ENCODE measurements at places on chromosomes 13 and 19.

DNA sequence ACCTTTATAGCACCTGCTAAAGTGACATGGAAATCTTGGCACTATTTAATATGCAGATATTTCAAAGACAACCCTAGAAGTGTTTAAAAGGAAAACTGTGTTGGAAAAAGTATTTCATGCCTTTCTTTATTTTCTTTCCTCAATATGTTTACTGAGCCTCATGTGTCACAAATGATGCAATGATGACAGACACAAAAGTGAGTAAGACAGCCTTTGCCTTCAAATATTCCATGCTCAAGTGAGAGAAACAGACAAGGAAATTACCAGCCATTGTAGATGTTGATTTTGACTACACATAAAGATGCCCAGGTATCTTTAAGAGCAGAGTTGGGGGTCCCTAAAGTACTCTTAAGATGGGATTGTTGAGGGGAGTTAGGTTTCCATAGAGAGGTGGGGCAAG, 48.0 kb upstream of the TPP2 start:
- no peak for DNase-seq

DNA sequence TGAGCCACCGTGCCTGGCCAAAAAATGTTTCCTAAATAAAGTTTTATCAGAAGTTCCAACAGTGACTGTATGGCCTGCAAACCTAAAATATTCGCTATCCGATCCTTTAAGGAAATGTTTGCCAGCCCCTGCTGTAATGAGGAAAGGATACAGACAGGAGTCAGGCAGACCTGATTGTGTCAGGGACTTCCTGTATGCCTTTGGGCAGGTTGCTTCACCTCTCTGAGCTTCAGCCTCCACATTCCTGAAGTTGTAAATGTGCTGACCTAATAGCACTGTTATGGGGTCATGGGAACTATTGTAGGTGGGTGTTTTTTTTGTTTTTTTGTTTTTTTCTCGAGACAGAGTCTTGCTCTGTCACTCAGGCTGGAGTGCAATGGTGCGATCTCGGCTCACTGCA, 6.2 kb downstream of the ABHD8 start:
- DNase-seq = no peak

- DNase-seq = no peak
Observed at GRCh38 chr13:85729296-85729695, 69.9 kb downstream of the SLITRK6 start.

- no peak for DNase-seq
Observed at GRCh38 chr19:30743702-30744101, 371.5 kb downstream of the ZNF536 start.

DNA sequence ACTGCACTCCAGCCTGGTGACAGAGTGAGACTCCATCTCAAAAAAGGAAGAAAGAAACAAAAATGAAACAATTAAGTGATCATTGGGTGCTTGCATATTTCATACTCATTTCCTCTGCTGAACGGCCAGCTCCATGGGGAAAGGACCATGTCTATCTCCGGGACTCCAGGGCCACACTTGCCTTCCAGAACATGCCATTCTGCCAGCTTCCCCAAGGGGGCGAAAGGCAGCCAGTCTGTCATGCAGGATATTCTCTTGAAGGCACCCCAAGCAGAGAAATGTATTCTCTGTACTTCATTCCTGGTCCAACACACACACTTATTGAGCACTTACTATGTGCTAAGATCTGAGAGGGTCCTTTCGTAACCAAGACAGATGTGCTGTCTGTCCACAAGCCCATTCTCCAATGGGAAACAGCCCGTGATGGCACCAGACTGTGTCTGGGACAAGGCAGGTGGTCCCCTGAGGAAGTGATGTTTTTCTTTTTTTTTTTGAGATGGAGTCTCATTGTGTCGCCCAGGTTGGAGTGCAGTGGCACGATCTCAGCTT, 10.2 kb upstream of the CARM1 start:
- peak; percentile 34 for DNase-seq

DNA sequence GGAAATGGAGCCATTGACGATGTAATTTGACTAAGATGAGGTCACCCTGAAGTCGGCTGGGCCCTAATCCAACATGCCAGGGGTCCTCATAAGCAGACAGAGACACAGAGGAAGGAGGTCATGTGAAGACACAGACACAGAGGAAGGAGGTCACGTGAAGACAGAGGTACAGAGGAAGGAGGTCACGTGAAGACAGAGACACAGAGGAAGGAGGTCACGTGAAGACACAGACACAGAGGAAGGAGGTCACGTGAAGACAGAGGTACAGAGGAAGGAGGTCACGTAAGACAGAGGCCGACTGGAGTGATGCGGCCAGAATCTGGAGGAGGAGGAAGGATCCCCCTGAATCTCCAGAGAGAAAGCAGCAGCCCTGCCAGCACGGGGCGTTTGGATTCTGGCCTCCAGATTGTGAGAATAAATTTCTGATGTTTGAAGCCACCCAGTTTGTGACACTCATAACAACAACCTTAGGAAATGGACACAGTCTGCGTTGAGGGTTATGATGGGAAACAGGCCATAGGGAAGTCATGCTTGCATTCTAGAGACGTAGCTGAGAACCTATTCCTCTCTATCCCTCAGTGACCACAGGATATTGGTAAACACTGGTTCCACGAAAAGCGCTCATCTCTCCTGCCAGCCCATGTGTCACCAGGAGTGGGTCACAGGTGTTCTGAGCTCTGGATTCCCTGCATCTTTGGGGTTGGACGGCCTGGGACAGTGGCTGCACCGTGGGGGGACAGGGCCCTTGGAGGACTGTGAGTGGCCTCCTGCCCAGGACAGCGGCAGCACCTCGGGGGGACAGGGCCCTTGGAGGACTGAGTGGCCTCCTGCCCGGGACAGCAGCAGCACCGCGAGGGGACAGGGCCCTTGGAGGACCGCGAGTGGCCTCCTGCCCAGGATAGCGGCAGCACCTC, 108.5 kb downstream of the SOX1 start:
- no peak for DNase-seq

GRCh38 chr19:11355160-11356073, at the start of gene PLPPR2:
Gene PLPPR2 (plus strand): TSS chr19:11355432. CDS start chr19:11357674, 2,242 bp downstream.
- DNase-seq = peak; percentile 86

GRCh38 chr19:18284712-18285360, 3.4 kb upstream of the JUND start:
- peak; percentile 44 for DNase-seq

DNA sequence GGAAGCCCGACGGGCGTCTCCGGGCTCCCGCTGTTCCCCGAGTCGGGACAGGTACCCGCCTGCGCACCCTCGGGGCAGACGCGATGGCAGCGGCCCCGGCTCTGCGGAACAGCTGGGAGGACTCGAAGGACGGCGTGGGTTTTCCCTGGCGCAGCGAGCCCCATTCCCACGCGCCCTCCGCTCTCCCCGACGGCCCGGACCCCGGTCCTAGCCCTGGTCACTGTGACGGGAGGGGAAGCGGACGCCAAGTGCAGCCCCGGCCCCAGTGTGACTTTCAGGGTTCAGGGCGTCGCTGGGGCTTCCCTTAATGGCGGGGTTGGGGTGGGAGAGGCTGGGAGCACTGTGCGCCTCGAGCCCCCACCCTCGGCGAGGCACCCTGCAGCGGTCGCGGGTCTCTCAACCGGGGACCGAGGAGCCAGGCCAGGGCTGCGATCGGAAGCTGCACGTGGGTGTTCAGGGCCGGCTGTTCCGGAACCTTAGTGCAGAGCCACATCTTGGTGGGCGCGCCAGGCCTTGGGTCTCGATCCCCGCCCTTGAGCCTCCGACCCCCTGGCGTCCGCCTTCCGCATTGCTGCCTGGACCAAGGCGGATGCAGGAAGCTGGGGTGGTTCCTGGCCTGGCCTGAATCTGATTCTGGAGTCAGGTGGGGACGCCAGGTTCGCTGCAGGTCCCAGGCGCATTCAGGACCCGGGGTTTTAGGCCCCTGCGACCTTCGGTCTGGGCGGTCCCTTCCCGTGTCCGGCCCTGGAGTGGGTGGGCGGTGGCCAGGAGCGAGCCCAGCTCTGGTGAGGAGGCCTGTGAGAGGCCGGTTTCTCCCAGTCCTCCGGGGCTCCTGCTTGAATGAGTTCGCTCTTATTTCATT, 3.5 kb downstream of the LGALS7B start:
- peak; percentile 53 for DNase-seq

Measured in activated T-cell treated with anti-CD3 and anti-CD28 coated beads, Interleukin-2, amount 50 U/mL, for 1 hour (primary cell).